Esophagus squamous epithelium (tissue), 5 donors: ENCODE measurements at places on chromosomes 7 and 10. TPM values are rescaled to one million over a fixed set of nuclear protein-coding genes. Genes with fewer than 3 reads are reported as not detected.

Gene OR13A1
- 1.5 TPM for total RNA-seq

Gene SFRP5
- 2.7 TPM for total RNA-seq

Gene PAXIP1
- 15.4 TPM for total RNA-seq

Gene MSMB
- not detected for total RNA-seq

Gene SYT15B
- 2.0 TPM for total RNA-seq

Gene CCDC172
- total RNA-seq = not detected

DNA sequence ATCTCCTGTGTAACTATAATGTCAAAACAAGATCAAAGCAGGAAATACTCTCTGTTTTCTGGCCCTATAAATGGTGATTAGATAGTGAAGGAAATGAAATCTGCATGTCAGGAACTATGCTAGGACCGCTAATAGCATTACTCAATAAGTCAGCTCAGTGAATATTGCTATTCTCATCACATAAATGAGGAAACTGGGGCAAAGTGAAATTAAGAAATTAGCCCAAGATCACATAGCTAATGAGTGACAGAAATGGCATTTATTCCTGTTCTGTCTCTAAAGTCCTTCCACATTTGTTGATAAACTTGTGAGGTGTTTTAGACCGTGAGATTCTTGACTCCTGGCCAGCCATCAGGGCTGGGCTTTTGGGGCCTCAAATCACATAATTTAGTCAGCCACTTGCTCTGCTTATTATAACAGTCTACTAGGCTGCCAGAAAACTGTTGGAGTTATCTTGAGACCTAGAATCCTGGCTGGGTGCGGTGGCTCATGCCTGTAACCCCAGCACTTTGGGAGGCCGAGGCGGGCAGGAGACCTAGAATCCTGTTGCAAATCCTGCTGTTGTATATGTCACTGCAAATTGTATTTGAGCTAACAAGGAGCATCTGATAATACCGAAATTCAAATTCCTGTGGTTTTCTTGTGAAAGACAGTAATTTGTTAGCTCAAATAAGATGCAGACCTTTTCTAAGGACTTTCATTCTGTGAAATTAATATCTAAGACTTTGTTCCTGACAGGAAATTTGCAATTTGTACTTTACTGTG, 66.5 kb upstream of the SHTN1 start:
- no peak for DNase-seq

- no peak for DNase-seq
These were observed 275.4 kb upstream of the TCERG1L start for GRCh38 chr10:131586958-131587357.

DNA sequence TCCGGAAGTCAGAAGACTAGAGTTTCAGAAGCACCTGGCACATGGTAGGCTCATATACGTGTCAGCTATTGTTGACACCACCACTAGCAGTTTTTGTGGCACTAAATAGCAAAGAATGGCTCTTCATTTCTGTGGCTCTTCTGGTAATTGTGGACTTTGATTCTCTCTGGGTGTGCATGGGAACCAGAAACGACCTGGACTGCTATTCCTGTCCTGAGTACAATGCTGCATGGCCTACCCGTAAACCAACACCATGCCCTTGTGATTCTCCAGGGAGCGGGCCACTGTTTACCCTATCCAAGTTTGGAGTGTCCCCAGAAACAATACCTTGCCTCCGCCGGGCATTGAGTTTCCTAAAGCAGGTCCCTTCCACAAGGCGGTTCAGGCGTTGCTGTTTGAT, 162.9 kb upstream of the AOAH start:
- DNase-seq = no peak

DNA sequence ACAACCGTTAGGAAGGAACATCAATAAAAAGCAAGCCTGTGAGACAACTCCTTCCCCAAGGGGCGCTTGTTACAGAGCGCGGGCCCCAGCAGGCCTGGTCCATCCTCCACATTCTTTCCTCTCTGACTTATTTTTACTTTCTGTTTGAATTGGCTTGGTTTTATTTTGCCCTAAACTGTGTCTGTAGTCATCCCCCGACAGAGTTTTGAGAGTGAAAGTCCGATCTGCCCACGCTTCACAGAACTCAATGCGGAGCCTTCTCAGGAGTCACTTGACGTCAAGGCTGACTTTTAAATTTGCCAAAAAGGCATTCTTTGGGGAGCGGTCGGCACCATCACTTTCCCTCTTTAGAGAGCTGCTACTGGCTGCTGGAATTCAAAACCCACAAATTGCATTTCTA, 150.1 kb upstream of the KLF6 start:
- no peak for DNase-seq

DNA sequence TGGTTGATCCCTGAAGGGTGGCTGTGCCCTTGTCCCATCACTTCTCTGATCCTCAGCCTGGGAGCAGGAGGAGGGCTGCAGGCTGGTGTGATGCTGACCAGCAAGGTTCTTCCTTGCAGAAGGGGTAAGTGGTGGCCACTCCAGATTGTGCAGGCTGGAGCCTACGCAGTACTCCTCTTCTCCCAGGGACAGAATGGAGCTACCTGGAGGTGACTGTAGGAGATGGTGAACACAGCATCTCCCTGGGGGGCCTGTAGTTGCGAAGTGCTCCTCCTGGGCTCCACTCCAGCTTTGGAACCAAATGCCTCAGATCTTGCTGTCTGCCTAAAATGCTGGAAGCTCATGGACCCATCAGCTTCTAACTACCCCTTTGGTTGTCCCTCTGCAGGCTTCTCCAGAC, 323.6 kb upstream of the PODXL start:
- DNase-seq = no peak

DNA sequence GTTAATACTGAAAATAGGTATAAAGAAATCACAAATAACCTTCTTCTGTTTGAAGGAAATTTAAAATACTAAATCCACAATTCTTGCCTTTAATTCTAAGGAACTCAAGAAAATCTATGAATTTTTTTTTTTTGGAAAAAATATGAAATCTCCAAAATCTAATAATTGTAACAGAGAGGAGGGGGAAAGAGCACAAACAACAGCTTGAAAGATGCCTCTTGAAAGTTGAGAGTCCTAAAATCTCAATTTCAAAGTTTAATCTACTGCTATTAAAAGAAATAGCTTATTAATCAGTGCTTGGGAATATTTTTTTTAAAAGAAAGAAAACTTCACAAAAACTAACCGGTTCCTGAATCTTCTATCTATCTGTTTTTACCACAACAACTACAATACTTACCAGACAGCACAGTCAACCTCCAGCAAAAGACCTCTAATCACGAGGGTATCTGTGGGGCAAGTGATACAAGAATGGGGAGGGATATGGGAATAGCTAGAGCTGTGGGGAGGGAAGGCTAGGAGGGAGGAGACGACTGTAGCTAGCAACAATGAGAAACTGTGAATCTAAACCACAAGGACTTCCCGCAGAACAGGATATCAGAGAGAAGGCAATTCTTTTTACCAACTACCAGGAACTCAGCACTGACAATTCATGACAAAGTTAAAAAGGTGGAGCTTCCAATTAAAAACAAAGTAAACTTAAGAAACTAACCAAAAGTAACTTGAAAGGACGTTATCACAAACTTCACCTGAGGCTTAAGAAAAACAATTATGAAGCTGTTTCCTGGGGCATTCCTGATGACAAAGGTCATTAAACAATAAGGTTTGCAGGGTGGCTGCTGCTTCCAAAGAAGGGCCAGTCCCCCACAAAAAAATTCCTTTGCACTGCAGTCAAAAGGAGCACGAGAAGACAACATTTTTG, at the start of gene USP54:
USP54 (minus strand) TSS at position 462 of the 919 bp plus-strand sequence. CDS start 15,684 bp downstream, outside the sequence.
- DNase-seq = no peak

DNA sequence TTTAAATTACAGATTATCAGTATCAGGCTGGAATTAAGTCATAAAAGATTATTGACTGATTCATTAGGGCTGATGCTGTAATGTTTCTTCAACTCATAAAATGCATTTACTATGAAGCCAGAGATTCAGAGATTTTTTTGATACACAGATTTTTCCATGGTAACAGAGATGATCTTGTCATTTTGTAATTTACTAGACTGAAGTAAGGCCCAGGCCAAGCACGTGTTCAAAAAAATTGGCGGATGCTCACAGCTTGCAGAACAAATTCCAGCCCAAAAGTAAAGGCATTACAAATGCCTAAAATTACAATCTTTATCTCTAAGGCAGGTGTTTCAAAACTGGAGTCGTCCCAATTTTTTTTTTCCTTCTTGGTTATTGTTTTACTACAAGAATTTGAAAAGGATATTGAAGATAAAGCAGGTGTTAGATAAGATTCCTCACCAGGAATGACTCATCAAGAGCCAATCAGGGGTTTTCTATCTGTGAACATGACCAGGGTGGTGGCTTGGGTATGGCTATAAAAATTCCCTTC, 78.4 kb upstream of the MEOX2 start:
- no peak for DNase-seq

DNA sequence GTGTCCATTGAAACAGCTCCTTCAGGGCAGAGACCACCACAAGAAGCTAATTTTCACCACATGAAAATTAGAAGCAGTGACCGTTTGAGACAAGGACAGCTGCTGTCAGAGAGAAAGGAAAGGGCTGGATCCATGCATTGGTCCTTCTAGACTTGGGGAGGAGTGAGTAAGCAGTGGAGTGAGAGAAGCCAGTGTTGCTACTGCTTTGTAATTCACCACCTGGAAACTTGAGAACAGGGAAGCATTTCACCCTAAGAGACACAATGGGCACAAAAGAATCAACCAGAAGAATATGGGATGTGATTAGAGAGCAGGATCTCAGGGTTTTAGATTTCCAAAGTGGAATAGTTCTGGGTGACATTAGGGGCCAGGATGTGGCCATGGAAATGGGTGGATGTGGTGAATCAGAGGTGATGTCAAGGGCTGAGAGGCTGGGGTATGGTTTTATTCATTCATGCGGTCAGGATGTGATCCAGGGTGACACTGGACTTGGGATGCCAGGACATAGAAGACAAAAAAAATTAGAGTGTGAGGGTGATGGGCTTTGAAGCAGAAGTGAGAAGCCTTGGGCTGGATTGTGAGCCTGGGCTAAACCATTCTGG, 61.6 kb downstream of the DENND11 start:
- DNase-seq = no peak
